NCI-H446 treated with DMSO at 0.1 percent for 48 hours (cell line): ENCODE measurements at places on chromosomes 2 and 18.

DNA sequence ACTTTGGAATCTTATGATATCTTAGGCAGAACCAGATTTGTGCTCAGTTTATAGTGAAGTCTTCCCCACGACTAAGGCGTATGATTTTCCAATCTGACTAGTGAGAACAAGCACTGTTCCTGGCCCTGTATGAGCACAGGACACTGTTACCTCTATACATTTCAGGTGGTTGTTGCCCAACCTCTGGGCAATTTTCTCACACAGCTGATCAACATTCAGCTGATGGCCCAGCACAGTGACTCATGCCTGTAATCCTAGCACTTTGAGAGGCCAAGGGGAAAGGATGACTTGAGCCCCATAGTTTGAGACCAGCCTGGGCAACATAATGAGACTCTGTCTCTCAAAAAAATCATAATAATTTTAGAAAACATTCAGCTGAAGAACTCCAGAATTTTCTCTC is 119.5 kb downstream of the ASXL3 start:
- no peak for DNase-seq

DNA sequence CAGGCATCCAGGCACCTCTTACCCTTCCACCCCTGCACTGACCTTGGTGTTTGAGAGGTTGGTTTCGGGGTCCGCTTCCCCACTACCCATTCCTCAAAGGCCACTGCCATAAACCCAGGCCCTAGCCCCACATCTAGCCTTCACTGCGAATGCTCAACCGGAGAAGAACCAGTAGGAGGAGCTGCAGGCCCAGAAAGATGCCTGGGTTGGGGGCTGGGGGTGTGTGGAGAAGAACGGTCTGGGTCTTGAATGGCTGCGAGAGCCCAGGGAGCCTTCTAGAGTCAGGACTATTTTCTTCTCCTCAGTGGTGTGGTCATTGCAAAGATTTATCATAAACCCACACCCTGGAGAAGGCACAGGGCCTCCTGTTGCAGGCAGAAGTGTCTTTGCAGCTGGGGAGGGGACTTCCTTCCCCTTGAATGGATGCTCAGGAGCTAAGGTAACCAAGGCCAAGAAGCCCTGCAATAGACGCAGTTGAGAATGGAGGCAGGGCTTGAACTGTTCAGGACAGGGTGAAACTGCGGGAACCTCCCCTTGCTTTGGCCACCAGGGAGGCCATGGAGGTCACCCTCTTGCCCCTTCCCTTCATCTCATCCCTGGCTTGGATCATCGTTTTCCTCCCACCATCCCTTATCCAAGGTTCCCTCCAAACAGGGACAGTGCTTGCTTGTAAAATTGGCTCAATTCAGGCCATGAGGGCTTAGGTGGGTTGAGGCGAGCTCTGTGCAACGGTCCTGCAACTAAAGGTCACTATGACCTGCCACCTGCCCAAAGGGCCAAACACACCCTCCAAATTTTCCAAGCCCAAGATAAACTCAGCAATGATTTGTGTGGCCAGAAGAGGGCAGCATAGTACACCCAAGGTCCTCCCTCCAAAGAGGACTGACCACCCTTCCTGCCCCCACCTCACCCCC is 20.9 kb downstream of the THNSL2 start:
- no peak for DNase-seq

GRCh38 chr2:98923244-98923940 is 12.6 kb downstream of the CRACDL start:
- DNase-seq = no peak

DNA sequence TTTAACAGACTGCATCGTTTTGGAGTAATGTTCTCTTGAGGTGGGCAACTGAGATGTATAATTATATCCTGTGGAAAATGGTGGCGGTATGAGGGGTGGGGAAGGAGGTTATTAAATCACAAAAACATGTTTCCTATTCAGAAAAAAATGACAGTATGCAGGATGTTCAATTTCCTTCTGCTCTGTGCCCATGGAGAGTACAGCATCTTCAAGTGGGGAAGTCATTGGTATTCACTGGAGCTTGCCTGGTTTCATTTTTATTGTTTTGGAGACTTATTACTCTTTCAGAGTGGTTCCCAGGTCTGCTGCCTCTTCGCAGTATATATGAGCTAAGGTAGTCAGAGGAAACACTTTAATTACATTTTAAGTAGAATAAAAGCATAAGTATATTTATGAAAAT is 318.8 kb upstream of the RAB12 start:
- no peak for DNase-seq

DNA sequence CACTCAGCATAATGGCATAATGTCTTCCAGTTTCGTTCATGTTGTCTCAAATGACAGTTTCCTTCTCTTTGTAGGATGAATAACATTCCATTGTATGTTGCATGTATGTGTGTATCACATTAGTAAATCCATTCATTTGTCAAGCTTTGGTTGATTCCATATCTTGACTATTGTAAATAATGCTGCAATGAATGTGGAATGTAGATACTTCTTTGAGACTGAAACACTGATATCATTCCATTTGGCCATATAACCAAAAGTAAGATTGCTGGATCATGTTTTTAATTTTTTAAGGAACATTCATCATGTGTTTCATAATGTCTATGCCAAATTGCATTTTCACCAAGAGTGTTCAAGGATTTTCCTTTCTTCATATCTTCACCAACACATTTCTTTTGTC is 1711.4 kb upstream of the PIK3C3 start:
- DNase-seq = no peak

GRCh38 chr2:21415234-21415633 is 291.5 kb downstream of the TDRD15 start:
- DNase-seq = no peak

DNA sequence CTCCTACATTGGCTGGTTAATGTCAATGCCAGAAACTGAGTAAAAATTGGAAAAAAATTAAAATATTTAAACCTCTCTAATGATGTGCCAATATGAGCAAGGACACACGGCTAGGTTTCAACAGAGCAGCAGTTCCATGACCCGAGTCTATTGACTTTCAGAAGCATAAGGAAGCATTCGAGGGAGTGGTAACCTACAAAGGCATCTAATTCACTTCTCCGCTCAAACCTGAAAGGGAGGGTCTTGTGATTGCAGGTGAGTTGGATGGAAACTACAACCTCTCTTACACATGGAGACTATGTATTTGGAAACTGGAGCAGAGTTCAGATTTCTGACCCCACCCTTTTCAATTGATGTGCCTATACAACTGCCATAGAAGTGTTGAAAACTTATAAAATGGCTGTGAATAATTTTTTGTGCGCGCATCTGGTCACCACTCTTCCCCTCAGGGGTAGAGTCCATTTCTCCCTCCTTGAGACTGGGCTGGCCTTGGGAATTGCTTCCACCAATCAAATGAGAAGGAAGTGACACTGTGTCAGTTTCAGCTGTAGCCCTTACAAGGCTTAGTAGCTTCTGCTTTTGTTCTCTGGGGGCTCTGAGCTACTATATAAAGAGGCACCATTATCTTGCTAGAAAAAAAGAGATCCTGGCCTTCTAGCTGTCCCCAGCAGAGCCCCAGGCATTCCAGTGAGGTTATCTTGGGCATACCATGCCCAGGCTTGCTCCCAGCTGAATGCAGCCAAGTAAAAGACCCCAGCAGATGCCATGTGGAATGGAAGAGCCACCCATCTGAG is 278.0 kb downstream of the EPHA4 start:
- DNase-seq = no peak

DNA sequence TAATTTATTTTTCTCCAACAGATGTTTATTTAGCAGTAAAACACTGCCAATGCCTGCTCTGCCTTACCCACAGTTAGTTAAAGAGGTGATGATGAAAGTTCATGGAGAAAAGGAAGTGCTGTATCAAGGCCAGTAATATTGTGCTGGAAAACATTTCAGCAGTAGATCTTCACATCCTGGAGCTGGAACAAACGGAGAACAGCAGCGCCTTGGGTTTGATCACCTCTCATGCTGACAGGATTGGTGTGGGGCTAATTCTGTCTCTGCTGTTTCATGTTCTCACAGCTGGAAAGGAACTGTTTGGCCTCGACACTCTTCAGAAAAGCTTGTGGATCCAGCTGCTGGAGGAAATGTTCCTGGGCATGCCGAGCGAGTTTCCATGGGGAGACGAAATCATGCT is 61.5 kb upstream of the RPE start:
- no peak for DNase-seq

- no peak for DNase-seq
Measured at GRCh38 chr2:128317181-128317898, 1.3 kb downstream of the HS6ST1 start.

GRCh38 chr2:46073540-46074046 is 223.6 kb upstream of the EPAS1 start:
- DNase-seq = no peak

- DNase-seq = no peak
Measured at GRCh38 chr2:189466656-189467055, 25.4 kb downstream of the WDR75 start.

DNA sequence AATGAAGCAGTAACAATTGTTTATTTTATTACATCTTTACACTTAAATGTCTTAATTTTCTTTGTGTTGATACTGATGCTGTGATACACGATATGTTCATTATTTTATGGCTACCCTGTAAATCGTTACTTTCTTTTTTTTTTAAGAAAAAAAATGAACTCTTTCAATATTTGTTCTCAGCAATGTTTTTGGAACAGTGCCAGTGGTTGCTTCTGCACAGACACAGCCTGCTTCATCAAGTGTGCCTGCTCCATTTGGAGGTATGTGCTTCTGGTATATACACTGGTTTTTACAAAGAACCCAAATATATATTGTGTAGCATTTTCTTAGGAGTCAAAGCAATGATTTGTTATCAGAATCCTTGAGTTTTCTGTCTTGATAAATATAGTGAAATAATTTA is 62.2 kb upstream of the SCYGR2 start:
- no peak for DNase-seq

DNA sequence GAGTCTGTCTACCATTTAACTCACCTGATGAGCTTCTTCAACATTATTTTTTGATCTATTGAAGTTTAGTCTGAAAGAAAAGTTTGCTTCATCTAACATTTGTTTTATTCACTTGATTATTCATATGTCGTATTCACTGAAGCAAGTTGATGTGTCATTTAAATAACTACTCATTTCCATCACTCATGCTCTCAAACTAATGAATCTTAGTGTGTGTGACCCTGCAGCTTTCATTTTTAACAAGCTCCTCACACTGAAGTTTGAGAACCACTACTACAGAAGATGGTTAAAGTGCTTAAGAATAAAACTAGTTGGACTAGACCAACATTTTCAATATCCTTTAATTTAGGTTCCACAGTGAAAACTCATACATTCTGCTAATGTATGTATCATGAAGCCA is 1.8 kb upstream of the ABI2 start:
- DNase-seq = no peak

- DNase-seq = no peak
Measured at GRCh38 chr2:199042660-199043379, 414.9 kb downstream of the SATB2 start.

- DNase-seq = no peak
Measured at GRCh38 chr2:130818809-130819208, 17.9 kb upstream of the ARHGEF4 start.

GRCh38 chr2:62412347-62412742 is 93.7 kb downstream of the TMEM17 start:
- no peak for DNase-seq

DNA sequence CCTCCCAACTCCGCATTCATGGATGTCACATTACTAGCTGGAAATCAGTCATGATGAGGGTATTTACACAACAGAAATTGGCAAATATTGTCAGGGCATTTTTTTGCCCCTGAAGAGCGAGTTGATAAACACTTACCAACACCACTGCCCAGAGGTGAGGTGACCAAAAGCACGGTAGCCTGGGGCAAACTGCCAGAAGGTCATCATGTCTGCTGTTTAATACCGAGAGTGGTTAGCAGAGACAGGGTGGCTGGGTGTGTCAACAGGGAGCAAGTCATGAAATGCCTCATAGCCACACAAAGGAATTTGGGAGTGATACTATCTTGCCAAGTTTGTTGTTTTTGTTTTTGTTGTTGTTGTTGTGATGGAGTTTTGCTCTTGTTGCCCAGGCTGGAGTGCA is 37.0 kb upstream of the EPC2 start:
- DNase-seq = no peak

GRCh38 chr2:222756951-222757650 is 85.6 kb downstream of the MOGAT1 start:
- DNase-seq = no peak

GRCh38 chr2:214781226-214781625 is 28.3 kb downstream of the BARD1 start:
- no peak for DNase-seq

DNA sequence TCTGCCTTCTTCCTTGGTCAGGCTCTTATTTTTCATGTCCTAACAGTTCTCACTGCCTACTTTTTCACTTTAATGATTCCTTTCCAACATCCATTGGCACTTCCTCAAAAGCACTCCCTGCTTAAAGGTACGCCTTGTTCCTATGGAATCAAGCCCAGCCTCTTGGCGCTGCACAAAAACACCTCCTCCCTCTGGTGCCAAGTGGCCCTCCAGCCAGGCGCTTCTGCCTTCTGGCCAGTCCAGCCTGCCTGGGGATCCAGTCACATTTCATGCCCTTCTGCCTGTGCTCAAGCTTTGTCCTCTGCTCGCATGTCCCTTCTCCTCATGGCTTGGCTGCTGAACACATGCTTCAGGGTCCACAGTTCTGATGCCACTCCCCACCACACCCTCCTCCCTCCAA is 6.3 kb downstream of the TPRKB start:
- no peak for DNase-seq

DNA sequence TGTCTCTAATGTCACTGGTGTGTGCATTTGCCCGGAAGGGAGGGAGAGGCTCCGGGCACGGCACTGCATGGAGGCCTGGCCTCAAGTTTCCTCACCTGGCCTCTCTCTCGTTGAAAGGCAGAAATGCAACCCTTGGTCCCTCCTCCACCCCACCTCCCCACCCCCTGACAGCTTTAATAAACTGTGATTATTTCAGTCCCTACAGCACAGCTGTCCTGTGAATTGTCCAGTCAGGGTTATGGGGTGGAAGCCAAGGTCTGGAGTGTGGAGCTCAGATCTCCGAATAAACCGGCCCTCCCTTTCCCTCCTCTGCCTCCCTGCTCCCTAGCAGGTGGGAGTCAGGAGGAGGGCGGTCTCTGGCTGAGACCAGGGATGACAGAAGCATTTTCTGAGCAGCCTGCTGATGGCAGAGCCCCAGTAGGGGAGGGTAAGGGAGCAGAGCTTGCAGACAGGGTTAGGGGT is 199.2 kb upstream of the SMAD2 start:
- no peak for DNase-seq

DNA sequence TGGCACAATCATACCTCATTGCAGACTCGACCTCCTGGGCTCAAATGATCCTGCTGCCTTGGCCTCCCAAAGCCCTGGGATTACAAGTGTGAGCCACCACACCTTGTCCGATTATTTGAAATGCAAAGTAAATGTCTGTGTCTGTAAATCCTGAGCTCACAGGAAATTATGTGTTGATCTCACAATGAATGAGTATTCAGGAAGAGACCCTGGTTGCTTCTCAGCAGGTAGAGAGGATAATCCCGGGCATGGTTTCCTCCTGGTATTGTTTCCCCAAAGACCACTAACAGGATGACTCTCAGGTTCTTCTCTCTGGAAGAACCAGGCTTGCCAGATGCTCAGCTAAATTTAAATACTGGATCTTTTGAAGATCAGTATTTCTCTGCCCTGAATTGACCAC is 147.6 kb downstream of the LDLRAD4 start:
- DNase-seq = no peak

GRCh38 chr2:71605173-71605641 is 151.8 kb downstream of the DYSF start:
- no peak for DNase-seq

GRCh38 chr18:26133652-26134051 is at the start of gene PSMA8:
Gene PSMA8 (plus strand): TSS chr18:26133869. CDS start chr18:26133966, 97 bp downstream.
- no peak for DNase-seq
